ENCODE measurements at places on chromosomes 12 and 14.
A peak's percentile ranks its signal among the peaks of the same experiment; 100 is the strongest.

GRCh38 chr12:117352206-117352605, 9.2 kb downstream of the NOS1 start:
- DNase-seq: no peak
- no peak overlapping the region for H3K4me3 ChIP-seq
- H3K27ac ChIP-seq: no peak overlapping the region
- H3K27me3 ChIP-seq: no peaks in the 10 kb centered on the region
- H3K4me1 ChIP-seq: peaks cover 9% of the 10 kb centered on the region

- H3K4me1 ChIP-seq: no peaks in the 10 kb centered on the region
- no peaks in the 10 kb centered on the region for H3K27me3 ChIP-seq
- H3K36me3 ChIP-seq: no peaks in the 10 kb centered on the region
- no peak overlapping the region for H3K27ac ChIP-seq
Measured at GRCh38 chr14:29858299-29858698, 69.3 kb downstream of the PRKD1 start.

DNA sequence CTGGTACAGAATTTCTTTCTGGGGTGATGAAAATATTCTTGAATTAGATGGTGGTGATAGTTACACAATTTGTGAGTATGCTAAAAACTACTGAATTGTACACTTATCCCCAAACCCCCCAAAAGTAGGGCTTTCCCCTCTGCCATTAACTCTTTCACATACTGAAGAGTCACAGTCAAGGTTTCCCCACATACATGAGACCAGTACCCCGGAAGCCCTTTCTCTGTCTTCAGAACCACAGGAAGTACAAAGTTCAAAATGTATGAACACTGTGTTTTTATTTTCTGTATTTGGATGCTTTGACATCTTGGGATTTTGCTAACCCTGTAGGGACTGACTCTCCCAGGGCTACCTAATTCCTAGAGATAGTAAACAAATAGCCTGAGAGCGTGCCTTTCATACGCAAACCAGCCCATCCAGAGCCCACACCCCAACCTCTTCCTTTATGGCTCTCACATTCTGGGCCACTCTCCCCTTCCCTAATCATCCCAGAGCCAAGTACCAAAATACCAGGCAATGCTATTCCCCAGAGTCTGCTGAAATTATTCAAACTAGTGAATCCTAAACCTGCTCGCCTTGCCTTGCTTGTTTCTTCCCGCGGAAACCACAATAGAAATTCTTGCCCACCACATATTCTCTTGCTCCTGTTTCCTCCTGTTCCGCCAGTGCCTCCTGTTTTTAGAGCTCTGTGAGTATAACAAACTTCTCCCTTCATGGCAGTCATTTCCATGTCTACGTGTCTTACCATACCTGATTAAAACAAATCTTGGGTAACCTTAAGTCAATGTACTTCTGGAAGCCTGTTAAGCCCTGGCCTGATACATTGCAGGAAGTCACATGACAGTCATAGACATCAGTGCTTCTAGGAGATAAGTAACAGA, 524.8 kb downstream of the FUT8 start:
- H3K27ac ChIP-seq: no peak overlapping the region
- H3K36me3 ChIP-seq: no peaks in the 10 kb centered on the region
- no peaks in the 10 kb centered on the region for H3K4me1 ChIP-seq
- DNase-seq: no peak
- no peaks in the 10 kb centered on the region for H3K27me3 ChIP-seq
- no peak overlapping the region for H3K4me3 ChIP-seq

- H3K36me3 ChIP-seq: no peaks in the 10 kb centered on the region
- no peak overlapping the region for H3K4me3 ChIP-seq
- DNase-seq: no peak
- no peaks in the 10 kb centered on the region for H3K27me3 ChIP-seq
- H3K4me1 ChIP-seq: peaks cover 15% of the 10 kb centered on the region
- H3K27ac ChIP-seq: no peak overlapping the region
Measured at GRCh38 chr14:103151270-103151945, 28.1 kb downstream of the TNFAIP2 start.

DNA sequence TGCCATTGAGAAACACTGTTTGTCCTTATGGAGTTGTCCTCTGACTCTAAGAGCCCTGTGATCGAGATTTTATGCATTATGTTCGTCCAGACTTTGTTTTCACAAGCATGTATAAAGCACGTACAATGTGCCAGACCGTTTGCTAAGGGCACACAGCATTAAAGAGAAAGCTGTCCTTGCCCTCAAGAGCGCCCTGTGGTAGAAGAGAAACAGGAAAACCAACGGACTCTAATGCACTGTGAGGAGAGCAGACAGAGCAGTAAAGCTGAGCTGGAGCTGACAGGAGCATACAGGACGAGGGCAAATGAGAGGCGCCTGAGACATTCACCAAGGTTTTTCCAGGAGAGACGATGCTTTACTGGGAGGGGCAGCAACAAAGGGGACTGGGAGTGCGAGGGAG, 66.2 kb upstream of the OVCH1 start:
- no peaks in the 10 kb centered on the region for H3K27me3 ChIP-seq
- DNase-seq: no peak
- H3K27ac ChIP-seq: peak overlapping the region; percentile 49

DNA sequence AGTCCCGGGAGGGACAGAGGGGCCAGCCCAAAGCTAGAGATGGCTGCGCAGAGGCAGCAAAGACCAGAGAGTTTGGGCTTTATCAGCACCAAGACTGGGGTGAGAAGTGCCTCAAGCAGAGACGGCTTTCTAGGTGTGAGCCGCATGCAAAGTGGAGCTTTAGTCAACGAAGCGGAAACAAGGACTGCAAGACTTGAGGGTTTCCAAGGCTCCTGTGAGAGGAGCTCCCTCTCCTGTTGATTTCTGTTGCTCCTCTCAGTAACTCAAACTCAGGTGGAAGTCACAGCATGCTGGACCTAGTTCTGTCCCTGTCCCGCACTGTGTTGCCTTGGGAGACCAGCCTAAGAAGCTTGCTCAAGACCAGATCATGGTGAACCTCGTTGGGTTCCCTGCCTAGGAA, 327.8 kb downstream of the MED13L start:
- no peak for DNase-seq
- H3K27ac ChIP-seq: no peak overlapping the region
- no peaks in the 10 kb centered on the region for H3K4me1 ChIP-seq
- H3K4me3 ChIP-seq: no peak overlapping the region
- H3K27me3 ChIP-seq: no peaks in the 10 kb centered on the region

DNA sequence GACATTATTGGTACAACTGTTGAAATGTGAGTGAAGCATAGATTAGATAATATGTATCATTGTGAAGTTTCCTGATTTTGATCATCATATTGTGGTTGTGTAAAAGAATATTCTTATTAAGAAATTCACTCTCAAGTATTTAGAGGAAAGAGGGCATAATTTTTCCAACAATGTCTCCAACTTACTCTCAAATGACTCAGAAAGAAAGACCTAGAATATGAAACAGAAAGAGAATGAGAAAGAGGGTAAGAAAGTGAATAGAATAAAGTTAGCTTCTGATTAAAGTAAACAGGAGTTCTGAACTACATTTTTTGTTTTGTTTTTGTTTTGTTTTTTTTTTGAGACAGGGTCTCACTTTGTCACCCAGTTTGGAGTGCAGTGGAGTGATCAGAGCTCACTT, 123.0 kb downstream of the CPNE8 start:
- no peaks in the 10 kb centered on the region for H3K36me3 ChIP-seq
- no peak overlapping the region for H3K27ac ChIP-seq
- no peaks in the 10 kb centered on the region for H3K27me3 ChIP-seq

DNA sequence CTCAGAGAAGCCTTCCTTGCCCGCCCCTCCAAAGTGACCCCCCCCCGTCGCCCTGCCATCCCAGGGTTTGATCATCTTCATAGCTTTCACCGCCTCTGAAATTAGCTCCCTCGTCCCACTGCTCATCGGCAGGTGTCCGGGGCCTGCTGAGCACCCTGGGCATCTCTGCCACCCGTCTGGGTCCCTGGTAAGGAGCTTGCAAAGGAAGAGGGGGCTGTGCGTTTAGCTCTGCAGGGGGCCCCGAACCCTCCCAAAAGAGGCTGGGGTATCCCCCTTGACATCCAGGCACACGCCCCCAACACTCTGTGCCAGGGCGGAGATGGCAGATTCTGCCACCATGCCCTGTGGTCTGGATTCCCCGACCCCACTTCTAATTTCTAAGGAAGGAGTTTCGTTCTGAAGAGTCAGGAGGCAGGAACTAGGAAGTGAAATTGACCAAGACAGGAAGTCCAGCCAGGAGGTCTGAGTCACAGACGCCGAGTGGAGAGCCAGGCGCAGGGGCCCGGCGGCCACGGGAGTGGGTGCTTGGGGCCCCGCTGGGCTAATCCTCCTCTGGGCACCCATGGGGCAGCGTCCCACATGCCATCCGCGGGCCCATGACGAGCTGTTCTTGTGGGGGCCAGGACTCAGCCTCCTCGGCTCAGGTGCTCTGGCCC, 95.7 kb downstream of the RFLNA start:
- H3K27ac ChIP-seq: peak overlapping the region; percentile 89
- no peak overlapping the region for H3K4me3 ChIP-seq
- H3K27me3 ChIP-seq: no peaks in the 10 kb centered on the region
- DNase-seq: no peak
- peaks cover 100% of the 10 kb centered on the region for H3K4me1 ChIP-seq
- no peaks in the 10 kb centered on the region for H3K36me3 ChIP-seq

GRCh38 chr12:66467932-66468331, 165.6 kb downstream of the HELB start:
- H3K27me3 ChIP-seq: no peaks in the 10 kb centered on the region
- no peak overlapping the region for H3K27ac ChIP-seq
- H3K36me3 ChIP-seq: no peaks in the 10 kb centered on the region
- no peaks in the 10 kb centered on the region for H3K4me1 ChIP-seq
- DNase-seq: no peak
- H3K4me3 ChIP-seq: no peak overlapping the region

DNA sequence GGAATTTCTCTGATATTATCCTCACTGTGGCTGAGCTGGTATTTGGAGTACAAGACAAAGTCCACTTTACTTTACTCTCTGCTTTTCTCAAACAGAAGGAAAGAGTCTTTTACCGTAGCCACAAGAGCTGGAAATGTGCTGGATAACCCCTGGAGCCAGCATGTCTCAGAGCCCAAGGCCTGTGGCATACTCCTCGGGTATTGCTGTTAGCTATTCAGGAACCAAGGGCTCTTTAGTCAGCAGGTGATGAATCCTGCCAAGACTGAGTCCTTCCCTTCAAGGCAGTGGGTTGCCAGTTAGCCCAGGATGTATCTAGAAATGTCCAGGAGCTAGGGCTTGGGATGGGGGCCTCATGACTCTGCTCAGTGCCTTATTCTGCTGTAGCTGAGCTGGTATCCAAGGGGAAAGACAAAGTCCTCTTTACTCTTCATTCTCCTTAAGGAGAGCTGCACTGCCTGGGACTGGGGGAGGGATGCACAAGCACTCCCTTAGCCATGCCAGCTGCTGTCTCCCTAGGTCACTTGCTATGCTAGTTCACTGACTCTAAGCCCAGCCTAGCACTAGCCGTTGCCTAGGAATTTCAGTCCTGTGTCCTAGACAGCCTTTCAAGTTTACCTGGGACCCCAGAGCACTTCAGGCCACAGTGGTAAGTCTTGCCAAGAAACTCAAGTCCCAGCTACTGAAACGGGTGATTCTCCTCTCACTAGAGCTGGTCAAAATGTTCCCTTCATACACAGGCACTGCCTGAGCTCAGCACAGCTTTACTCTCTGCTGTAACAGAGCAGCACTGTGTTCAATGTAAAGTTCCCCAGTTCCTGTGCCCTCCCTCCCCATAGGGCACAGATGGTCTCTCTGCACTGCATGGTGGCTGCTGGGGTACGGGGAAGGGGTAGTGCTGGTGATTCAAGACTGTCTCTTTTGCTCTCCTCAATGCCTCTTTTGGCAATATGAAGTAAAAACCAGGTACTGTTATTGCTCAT, 136.4 kb downstream of the SLC35F4 start:
- no peak overlapping the region for H3K4me3 ChIP-seq
- no peaks in the 10 kb centered on the region for H3K4me1 ChIP-seq
- H3K27me3 ChIP-seq: no peaks in the 10 kb centered on the region
- no peak for DNase-seq

DNA sequence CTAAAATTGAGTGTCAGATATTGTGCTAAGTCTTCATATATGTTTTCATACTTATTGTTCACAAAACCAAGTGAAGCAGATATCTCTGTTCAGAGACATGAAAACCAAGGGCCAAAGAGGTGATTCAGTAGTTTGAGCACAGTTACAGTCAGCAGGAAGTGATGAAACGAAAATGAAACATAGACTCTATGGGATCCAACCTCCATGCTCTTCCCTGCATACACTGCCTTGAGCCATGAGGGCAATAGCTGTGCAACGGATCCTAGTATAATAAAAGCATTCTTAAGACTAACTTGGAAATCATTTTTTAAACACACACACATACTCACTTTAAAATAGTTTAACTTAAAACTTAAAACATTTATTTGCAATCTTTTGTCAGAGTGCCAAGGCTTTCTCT, 27.9 kb downstream of the ESR2 start:
- H3K4me1 ChIP-seq: no peaks in the 10 kb centered on the region
- no peak overlapping the region for H3K27ac ChIP-seq
- DNase-seq: no peak
- no peaks in the 10 kb centered on the region for H3K36me3 ChIP-seq

DNA sequence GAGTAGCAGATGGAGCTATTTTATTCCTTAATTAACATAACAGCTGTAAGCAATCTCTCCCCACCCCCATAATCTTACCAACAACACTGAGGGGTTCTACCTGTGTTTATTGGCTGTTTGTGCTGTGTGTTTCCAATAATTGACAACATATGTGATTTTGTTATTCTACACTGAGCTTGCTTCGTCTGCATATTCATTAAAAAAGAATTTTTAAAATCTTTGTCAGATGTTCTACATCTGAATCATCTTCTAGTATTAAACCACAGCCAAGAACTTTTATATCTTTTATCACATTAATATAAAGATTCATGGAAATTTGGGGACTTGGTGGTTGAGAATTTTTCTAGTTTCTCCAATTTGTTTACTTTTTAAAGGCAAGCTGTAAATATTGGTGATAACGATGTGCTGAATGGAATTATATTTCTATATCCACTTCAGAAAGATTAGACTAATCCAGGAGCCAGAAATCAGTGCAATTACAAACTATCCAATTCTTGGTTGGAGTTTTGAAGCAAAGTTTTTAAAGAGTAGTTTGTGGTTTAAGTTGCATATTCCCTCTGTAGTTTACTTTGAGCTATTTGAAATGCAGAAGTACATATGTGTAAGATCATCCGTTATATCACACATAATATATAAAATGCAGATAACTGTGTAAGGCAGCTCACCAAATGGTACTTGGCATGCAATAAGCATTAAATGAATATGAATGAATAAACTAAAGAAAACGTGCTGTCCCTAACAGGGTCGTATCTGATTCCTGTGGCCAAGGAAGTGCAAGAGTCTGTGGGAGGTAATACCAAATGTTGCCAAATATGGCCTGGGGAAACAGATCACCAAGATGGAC, 206.9 kb downstream of the PELI2 start:
- no peak overlapping the region for H3K4me3 ChIP-seq
- H3K36me3 ChIP-seq: no peaks in the 10 kb centered on the region
- H3K27ac ChIP-seq: no peak overlapping the region
- DNase-seq: no peak

DNA sequence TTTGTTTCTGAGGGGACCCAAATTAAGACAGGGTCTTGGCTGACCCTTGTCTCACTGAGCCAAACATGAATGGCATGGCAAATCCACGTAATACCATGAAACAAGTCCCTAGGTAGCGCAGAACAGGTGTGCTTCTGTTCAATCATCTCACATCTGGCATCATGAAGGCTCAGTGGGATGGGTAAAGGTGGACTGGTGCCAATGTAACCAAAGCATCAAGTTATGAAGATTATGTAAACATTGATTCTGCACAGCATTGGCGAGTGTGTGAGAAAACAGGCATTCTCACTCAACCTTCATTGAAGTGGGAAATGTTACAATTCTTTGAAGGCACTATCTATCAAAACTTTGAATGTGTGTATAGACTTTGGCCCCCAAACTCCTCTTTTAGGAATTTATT, 41.9 kb downstream of the PTGER2 start:
- no peaks in the 10 kb centered on the region for H3K36me3 ChIP-seq
- DNase-seq: no peak
- no peak overlapping the region for H3K27ac ChIP-seq
- H3K4me3 ChIP-seq: no peak overlapping the region

Measured in vagina (tissue), 2 donors.